Inflammatory macrophage (primary cell): ENCODE measurements at places on chromosomes 2 and 18.

- no peak for DNase-seq
Measured at GRCh38 chr2:44680983-44681531, 260.4 kb upstream of the SIX3 start.

GRCh38 chr2:187397886-187398285 is 50.2 kb downstream of the CALCRL start:
- DNase-seq, result no peak

- DNase-seq, result no peak
Measured at GRCh38 chr2:30402441-30403182, 44.4 kb upstream of the LCLAT1 start.

GRCh38 chr2:145066856-145067548 is 547.1 kb upstream of the ZEB2 start:
- no peak for DNase-seq

DNA sequence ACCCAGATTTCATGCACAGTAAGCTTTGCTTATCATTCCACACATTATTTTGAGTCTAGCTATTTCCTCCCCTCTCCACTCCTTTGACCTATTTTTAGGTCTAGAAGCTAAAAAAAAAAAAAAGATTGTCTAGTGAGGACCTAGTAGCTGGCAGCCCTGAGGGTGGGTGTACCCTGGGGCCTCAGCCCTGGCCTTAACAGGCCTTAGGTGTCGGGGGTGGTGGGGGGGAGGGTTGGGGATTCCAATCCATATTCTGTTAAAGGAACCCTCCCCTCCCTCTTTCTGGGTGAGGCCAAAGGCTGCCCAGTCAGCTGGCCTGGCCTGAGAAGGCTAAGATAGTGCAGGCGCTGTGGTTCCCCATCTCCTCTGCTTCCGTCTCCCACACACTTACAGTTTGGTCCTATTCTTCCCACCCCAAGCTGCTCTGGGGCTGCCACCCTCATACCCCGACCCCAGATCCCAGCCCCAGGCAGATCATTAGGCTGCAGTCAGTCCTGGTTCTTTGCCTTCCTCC is 65.5 kb upstream of the HK2 start:
- DNase-seq, result peak; percentile 37

- no peak for DNase-seq
Measured at GRCh38 chr2:150127346-150127990, 360.0 kb downstream of the RND3 start.

GRCh38 chr2:81235601-81236000 is 931.0 kb upstream of the LRRTM1 start:
- DNase-seq, result no peak

DNA sequence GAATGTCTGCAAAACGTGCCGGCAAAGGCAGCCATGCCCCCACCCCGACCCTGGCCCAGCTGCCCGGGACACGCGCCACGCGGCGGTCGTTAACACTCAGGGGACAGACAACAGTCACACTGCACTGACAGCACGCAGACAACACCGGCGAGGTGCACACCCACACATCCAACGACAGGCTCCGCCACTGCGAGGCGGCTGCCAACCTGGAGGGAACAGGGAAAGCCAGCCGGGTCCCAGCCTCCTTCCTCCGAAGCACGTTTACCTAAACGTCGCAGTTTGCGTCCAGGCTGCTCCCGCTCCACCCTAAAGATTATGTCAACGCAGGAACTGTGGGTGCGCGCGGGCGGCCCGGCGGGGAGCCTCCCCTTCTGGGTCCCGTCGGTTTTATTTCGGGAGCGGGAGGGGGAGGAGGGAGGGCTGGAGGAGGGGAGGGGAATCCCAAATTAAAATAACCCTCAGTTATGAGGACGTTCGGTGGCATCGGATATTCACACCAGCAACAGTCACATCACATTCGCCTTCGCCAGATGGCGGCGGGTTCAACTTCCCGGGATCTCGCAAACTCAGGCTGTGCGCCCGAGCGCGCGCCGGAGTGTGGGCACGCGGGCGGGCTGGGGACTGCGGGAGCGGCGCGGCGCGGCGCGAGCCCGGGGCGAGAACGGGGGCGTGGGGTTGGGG is 644 bp downstream of the PTGR3 start:
- DNase-seq, result peak; percentile 69

DNA sequence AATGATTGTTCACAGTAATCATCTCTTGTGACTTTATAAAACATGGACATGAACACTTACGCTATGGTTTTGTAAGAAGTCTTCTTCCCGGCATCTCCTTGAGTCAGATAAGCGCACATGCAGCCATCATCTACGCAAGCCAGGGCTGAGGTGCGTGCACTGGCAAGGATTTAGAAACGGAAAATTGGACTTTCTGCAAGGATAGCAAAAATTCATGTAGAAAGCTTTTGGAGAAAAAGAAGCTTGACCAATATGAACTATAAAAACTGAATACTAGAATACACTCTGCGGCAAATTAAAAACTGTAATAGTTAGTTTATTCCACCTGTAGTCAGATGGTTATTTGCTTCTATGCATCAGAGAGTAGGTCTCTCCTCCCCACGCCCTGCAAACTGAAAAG is 6.3 kb downstream of the NMS start:
- no peak for DNase-seq

- DNase-seq, result no peak
Measured at GRCh38 chr2:44143701-44144100, 25.0 kb upstream of the PPM1B start.

DNA sequence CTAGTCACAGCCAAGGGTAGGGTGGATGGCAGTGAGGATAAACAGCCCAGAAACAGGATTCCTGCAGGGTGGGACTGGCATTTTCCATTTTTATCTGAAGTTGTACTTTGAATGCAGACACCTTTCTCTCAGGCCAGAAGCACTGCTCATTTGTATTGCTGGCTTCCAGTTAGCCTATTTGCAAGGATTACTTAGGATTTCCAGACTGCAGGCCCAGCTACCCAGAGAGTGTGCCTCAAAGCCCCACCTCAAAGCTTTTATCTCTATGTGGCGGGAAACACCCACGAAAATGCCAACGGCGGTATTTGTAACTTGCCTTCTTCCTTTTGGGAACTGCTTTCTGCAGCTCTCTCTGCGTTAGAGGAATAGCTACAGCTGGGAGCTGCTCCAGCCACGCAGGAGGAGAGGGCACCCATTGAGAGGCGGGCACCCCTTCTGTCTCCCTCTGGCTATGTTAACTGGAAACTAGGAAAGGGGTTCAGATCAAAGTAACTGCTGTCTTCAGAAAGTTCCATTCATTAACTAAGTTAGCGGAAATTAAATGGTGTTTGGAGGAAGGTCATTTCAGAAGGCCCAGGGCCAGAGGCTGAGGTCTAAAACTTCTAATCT is 144.9 kb downstream of the TGIF1 start:
- DNase-seq, result peak; percentile 53
